ENCODE measurements at places on chromosomes 3 and 15. TPM values are rescaled to one million over a fixed set of nuclear protein-coding genes. Genes with fewer than 3 reads are reported as not detected.

DNA sequence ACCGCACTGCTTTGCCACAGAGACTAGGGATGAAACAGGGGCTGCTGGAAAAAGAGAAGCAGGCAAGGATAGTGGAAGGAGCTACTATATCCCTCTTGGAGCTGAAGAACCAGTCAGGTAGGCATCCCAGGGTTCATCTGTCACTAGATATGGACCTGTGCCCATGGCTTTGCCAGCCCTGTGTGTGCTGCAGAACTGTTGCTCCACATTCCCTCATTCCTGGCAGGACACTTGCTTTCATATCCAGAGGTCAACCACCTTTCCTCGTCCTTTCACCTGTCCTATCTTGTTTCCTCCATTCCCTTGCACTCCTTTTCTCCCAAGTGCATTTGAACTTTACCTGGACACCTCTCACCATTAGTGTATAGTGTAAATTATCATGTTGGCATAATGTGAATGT, 12.0 kb downstream of the SNRK start:
- no peak overlapping the region for H3K27ac ChIP-seq
- H3K4me1 ChIP-seq, result peaks cover 22% of the 10 kb centered on the region
- DNase-seq, result no peak
- H3K36me3 ChIP-seq, result peaks cover 4% of the 10 kb centered on the region
- no peaks in the 10 kb centered on the region for H3K27me3 ChIP-seq
- H3K4me3 ChIP-seq, result no peak overlapping the region

DNA sequence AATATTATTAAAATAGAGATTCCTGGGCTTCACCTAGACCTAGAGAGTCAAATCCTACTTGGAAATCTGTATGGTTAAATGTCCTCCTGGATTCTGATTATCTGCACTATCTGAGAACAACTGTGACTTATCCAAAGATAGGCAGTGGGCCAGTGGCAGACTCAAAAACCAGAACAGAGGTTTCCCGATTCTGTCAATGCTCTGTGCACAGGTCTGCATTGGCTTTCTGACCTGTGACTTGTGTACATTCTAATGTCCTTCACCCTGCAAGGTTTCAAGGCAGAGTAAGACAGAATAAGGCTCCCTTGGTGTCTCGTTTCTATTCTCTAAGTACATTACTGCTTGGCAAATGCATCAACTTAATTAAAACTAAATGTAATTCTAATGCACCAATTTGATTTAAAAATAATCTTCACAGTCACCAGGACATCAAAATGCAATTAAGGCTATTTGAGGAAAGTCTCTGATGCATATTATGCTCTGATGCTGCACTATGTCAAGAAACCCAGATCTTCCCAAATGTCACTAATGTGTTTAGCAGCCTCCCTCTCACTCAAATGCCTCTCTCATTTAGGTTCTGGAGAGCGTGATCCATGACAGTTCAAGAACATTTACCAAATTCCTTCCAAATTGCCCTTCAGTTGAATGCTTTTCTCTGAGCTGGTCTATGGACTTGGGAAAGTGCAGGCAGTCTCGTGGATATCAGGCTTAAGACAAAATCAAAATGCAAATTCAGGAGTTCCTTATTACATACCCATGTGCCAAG, 140.1 kb downstream of the STAC start:
- H3K36me3 ChIP-seq, result no peaks in the 10 kb centered on the region
- H3K27me3 ChIP-seq, result no peaks in the 10 kb centered on the region
- no peak overlapping the region for H3K27ac ChIP-seq

GRCh38 chr15:67146234-67146633, 80.8 kb downstream of the SMAD3 start:
- H3K27ac ChIP-seq, result peak overlapping the region; percentile 90
- peaks cover 8% of the 10 kb centered on the region for H3K4me1 ChIP-seq
- no peaks in the 10 kb centered on the region for H3K27me3 ChIP-seq
- peak; percentile 57 for DNase-seq

DNA sequence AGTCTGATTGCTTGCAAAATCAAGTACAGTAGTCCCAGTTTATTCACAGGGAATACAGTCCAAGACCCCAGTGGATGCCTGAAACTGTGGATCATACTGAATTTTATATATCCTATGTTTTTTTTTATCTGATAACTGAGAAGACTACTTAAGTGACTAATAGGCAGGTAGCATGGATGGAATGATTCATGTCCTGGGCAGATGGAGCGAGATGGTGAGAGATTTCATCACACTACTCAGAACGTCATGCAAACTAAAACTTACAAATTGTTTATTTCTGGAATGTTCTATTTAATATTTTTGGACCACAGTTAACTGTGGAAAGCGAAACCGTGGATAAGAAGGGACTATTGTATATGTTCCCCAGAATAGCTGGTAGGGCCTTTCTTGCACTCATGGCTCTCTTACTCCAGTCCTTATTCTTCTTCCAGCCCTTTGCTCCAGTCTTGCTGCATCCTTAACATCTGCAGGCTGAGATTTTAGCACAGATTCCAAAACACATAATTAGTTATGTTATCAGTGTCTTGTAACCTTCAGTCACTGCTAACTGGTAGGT, 290.0 kb downstream of the ADAMTSL3 start:
- no peak overlapping the region for H3K4me3 ChIP-seq
- no peak overlapping the region for H3K27ac ChIP-seq
- no peaks in the 10 kb centered on the region for H3K36me3 ChIP-seq
- no peak for DNase-seq
- no peaks in the 10 kb centered on the region for H3K4me1 ChIP-seq
- H3K27me3 ChIP-seq, result no peaks in the 10 kb centered on the region

DNA sequence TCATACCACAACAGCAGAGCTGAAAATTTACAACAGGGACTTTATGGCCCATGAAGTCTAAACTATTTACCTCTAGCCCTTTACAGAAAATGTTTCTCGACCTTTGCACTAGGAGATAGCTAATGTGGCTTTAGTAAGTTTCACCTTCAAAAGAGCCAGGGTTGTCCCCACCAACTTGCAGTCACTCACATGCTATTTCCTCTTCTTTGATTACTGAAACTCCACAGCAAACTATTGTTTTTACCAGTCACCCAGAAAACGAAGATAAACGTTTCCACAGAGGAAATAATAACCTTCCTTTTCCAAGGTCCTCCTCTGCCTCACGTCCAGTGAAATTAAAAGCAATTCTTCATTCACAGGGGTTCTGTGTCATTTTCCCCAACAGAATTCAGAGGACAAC, 48.2 kb downstream of the WWTR1 start:
- peaks cover 16% of the 10 kb centered on the region for H3K4me1 ChIP-seq
- DNase-seq, result no peak
- H3K36me3 ChIP-seq, result no peaks in the 10 kb centered on the region

- H3K4me3 ChIP-seq, result no peak overlapping the region
- H3K27ac ChIP-seq, result no peak overlapping the region
- H3K36me3 ChIP-seq, result no peaks in the 10 kb centered on the region
- no peaks in the 10 kb centered on the region for H3K27me3 ChIP-seq
- no peaks in the 10 kb centered on the region for H3K4me1 ChIP-seq
Observed at GRCh38 chr15:32872621-32873283, 154.9 kb downstream of the GREM1 start.

GRCh38 chr15:48862705-48863104, 15.2 kb upstream of the EID1 start:
- H3K36me3 ChIP-seq, result no peaks in the 10 kb centered on the region
- no peak overlapping the region for H3K4me3 ChIP-seq
- H3K4me1 ChIP-seq, result no peaks in the 10 kb centered on the region
- H3K27me3 ChIP-seq, result no peaks in the 10 kb centered on the region
- no peak overlapping the region for H3K27ac ChIP-seq
- no peak for DNase-seq

- no peaks in the 10 kb centered on the region for H3K4me1 ChIP-seq
- H3K4me3 ChIP-seq, result no peak overlapping the region
- DNase-seq, result no peak
- no peak overlapping the region for H3K27ac ChIP-seq
Observed at GRCh38 chr15:55796321-55796965, 53.5 kb upstream of the PRTG start.

- H3K4me3 ChIP-seq, result peak overlapping the region; percentile 76
- no peaks in the 10 kb centered on the region for H3K36me3 ChIP-seq
- no peak overlapping the region for H3K27ac ChIP-seq
- no peak for DNase-seq
- H3K4me1 ChIP-seq, result peaks cover 27% of the 10 kb centered on the region
Observed at GRCh38 chr3:45597581-45597980, 3.0 kb downstream of the LIMD1 start.

The TXNRD3 gene
- total RNA-seq, result 3.2 TPM

The KBTBD13 gene
- 0.38 TPM for total RNA-seq

All from Peyer's patch (tissue), 4 donors.